ENCODE measurements at places on chromosomes 12 and 14.

DNA sequence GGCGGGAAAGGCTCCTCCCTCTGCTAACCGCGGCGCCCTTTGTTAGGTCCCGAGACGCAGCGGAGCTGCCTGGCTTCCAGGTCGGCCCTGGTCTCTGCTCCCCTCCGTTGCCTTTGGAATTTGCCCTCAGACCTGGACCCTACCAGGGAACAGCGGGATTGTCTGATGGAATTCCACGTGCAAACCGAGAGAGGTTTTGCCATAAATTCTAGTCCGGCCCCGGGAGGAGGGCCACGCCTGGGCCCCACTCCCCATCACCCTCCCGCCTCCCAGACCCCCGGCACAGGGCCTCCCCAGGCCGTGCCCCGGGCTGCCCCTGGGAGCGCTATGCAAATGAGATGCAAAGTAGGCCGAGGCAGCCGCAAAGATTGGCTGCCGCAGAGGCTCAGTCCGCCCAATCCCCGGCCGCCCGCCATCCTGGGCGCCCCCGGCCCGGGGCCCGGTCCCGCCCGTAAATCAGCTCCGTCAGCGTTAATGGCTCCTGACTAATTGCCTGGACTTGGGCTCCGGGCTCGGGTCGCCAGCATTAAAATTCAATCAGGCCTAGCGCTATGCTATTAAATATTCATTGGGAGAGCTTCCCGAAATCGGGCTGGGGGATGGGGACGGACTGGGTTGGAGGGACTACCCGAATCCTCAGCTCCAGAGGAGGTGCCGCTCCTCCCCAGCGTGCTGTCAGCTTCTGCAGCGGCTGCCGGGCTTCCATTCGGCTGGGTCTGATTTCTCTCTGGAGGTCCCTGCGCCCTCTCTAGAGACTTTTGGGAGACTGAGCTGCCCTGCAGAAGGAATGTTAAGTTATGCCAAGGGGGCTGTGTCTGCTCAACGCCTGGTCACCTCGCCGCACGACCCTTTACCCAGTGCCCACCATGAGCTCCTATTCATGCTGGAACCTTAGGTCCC, 15.7 kb upstream of the FIGNL2 start:
- no peak for DNase-seq

- DNase-seq = no peak
Measured at GRCh38 chr12:29738365-29738764, 45.4 kb downstream of the TMTC1 start.

DNA sequence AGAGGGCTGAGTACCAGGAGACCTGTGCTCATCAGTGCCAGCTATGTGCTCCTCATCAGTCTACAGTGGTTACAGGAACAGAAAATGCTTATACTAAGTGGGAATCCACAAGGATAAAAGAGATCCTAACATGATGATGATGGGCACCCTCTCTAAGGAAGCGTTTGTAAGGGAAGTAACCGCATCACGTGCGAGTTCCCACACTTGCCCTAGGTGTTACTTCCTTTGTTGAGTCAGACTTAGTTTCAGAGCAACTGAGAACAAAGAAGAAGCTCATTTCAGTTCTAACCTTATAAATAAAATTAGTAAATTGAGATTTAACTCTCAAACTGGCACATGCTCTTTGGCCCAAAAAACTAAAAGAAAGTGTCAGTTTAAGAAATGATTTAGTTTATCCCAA, 956.4 kb upstream of the TMEM132C start:
- DNase-seq = no peak

DNA sequence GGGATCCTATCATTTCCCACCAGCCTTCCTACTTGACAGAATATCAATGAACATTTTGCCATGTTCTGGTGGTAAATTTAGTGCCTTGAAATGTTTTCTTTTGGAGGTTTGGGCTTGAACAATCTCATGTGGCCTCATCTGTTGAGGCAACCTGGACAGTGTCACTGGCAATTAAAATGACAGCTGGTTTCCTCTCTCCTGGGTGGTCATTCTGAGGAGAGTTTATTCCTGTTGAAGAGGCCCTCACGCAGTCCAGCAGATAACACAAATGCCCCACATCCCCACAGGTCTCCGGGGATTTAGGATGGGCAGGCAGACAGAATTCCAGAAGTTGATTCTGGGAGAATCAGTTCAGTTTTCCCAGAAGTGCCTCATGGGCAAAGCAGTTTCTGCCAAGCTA, 41.9 kb downstream of the MMAB start:
- DNase-seq = no peak

DNA sequence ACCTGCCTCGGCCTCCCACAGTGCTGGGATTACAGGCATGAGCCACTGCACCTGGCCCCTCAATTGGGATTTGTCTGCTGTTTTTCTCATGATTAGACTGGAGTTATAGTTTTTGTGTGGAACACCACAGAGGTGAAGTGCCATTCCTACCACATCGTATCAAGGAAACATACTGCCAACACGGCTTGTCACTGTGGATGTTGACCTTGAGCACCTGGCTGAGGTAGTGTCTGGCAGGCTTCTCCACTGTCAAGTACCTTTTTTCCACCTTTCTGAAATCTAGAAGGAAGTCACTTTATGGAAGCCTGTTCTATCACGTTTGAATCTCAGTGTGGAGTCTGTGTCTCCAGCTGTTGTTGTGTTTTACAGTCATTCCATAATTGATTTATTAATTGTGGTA, 21.4 kb upstream of the SEL1L start:
- no peak for DNase-seq

DNA sequence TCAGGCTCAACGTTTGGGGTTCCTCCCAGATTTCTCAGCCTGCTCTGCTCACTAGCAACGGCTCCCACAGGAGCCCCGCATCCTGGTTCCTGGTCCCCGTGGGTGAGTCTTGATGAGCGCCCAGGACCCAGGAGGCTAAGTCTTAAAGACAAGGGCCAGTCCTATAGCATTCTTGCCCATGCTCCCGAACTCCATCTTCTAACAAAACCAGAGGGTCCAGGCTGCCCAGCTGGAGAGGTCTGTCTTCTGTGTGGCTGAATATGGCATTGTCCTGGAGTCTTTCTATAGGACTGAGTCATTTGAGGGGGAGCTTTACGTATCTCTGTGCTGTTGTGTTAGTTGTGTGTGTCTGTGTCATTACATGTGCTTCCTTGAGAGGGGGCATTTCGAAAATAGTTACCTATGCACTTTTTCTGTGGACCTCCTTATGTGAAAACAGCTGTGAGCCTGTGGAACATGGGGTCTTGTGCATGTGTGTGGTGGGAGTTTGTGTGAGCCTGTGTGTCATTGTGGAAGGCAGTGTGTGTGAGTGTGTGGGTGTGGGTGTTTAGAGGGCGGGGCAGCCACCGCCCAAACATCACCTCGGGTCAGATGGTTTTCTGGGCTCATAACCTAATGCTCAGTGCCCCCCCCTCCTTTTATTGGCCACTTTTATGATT, 9.1 kb upstream of the TBX5 start:
- DNase-seq = no peak

- DNase-seq = no peak
Measured at GRCh38 chr12:27178255-27178654, 65.8 kb upstream of the STK38L start.

- peak; percentile 47 for DNase-seq
Measured at GRCh38 chr12:45170456-45171042, 45.3 kb upstream of the ANO6 start.

- DNase-seq = peak; percentile 31
Measured at GRCh38 chr12:41264281-41264680, 76.2 kb downstream of the PDZRN4 start.

- DNase-seq = no peak
Measured at GRCh38 chr14:54767139-54767431, 135.5 kb downstream of the GCH1 start.

DNA sequence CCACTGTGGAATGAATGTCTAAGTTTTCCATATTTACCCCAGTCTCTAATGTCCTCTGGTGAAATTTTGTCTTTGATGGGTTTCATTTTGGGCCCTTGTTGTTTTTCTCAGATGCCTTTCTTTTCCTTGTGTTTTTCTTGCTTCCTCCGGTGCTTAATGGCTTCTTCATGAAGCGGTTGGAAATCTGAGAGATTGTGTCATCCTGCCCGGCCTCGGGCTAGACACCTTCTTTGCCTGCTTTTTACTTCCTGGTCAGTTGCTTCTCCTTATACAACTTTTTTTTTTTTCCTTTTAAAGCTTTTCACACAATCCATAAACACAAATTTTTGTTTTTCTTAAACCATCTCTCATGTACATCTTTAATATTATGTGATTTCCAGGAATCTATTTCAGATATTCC, 7.1 kb downstream of the ETV6 start:
- peak; percentile 33 for DNase-seq

- no peak for DNase-seq
Measured at GRCh38 chr14:90489306-90489705, 92.5 kb downstream of the CALM1 start.

DNA sequence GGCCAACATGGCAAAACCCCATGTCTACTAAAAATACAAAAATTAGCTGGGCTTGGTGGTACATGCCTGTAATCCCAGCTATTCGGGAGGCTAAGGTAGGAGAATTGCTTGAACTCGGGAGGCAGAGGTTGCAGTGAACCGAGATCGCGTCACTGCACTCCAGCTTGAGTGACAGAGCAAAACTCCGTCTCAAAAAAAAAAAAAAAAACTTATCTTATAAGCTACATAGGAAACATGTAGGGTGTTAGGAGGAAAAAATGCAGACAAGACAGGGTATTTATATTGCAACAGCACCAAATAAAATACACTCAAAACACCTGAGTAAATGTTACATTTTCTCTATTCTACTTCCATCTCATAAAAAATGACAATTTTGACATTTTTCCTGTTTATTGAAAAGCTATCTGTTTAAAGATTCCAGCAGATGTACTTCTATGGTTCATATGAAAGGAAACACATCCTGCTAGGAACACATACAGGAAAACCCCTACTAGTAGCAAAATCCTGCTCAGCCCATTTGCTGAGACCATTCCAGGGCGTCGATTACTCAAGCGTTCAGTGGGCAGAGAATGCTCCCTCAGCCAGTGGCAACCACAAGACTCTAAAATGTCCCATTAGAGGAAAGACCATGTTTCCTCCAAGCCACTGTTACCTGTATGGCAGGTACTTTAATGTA, 19.7 kb downstream of the CORO1C start:
- DNase-seq = no peak

DNA sequence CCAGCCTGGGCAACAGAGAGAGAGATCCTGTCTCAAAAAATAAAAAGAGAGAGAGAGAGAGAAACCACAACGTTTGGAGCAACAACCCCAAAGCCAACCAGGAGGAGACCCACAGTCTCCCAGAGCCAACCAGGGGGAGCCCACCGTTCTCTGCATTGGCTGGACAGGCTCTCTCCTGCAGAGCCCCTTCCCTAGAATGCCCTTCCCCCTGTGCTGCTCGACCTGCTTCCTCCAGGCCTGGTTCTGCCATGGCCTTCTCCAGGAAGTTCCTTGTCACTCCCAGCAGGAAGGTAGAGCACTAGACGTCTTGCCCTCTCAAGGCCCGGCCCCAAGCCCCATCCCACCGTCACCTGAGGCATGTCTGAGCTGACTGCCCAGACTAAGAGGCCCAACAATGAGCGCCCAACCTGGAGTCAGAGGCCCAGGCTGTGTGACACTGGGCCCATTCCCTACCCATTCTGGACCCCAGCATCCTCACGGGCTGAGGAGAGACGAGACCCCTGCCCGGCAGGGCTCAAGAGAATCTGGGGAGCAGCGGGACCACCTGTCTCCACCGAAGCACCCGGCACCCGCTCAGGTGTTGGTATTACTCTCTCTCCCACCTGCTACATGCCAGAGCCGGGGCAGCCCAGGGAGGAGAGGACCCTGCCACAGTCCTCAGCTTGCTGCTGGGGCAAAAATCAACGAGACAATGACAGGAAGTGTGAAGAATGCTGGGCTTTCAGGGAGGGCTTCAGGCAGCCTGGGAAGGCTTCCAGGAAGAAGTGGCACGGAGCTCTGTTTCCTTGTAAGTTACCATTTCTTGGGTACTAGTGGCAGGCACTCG, 61.2 kb downstream of the DIO3 start:
- no peak for DNase-seq

DNA sequence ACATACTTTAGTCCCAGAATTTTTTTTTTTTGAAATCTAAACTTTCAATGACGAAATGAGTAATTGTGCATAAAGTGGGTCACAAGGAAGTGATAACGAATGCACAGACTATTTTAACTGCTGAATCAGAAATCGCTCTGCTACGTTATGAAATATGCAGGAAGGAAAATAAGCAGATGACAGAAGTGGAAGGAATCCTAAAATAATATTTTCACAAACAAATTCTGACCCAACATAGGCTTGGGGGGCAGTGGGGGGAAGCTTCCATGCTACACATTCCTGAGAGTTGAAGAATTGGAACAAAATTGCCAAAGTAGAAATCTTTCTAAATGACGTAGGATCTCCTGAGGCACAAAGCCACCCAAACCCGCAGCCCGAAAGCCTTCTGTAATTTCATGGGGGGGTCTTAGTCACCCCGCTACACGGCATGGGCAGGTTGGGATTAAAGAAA, 89.6 kb downstream of the ARF6 start:
- DNase-seq = no peak

- no peak for DNase-seq
Measured at GRCh38 chr14:55188686-55189295, 2.6 kb downstream of the DLGAP5 start.

DNA sequence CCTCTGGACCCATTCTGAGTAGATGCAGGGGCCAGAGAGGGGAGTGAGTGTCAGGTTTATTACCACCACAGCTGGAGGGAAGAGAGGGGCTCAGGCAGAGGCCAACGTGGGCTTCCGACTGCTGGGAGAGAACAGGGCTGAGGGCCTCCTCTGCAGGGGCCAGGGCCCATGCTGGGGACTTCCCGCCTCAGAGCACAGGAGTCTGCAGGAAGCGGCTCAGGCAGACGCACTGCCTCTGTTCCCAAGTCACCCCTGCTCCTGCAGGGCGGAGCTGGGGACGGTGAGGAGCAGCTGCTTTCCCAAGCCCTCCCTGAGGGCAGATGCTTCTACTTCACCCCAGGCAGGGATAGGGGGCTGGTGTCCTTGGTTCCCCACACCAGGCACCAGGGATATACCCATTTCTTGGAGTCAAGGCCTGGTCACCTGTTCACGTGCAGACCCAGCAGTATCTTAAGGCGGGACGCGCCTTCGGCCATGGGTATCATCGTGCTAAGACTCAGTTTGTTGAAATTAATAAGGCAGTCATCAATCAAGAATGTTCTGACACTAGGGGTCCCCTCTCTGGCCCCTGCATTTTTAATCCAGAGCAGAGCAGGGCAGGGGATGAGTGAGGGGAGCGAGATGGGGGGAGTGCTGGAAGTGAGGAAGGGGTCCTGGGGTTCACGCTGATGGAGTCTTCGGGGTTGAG, 100.0 kb downstream of the PIWIL1 start:
- DNase-seq = no peak

DNA sequence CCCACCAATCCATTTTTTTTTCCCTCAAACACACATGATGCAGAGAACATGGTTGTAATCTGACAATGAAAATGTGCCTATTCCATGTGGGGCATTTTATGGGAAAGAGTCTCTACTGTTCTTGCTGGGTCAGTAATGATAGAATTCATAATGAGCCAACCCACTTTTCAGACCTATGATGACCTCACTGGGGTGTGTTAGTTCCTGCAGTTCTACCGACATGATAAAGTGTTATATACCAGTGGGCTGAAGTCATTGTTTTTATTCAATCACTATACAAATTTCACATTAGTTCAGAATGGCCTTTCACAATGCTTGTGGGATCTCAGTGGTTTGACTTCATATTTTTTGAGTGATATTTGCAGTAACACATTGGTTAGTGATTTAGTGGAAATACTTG, 47.5 kb downstream of the PPFIBP1 start:
- no peak for DNase-seq

GRCh38 chr12:94012590-94012989, 135.8 kb upstream of the PLXNC1 start:
- no peak for DNase-seq

Data from AML-193 (cell line).